NCI-H1105 (cell line): ENCODE measurements at places on chromosomes 4 and X.

GRCh38 chr4:66178906-66179305 lies 508.6 kb upstream of the EPHA5 start:
- no peak for DNase-seq

DNA sequence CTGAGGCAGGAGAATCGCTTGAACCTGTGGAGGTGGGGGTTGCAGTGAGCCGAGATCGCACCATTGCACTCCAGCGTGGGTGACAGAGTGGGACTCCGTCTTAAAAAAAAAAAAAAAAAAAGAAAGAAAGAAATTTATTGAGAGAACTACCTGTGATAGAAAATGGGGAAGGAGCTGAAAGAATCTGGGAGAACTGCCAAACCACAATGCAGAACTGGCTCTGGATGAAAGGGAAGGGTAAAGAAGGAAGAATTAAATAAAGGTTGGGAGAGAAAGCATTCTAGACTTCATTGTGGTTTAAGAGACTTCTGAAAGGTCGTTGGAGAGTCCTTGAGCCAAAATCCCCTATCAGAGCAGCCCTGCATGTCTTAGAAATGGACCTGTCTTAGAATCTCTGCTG lies 567.9 kb upstream of the HTR2C start:
- DNase-seq, result no peak

DNA sequence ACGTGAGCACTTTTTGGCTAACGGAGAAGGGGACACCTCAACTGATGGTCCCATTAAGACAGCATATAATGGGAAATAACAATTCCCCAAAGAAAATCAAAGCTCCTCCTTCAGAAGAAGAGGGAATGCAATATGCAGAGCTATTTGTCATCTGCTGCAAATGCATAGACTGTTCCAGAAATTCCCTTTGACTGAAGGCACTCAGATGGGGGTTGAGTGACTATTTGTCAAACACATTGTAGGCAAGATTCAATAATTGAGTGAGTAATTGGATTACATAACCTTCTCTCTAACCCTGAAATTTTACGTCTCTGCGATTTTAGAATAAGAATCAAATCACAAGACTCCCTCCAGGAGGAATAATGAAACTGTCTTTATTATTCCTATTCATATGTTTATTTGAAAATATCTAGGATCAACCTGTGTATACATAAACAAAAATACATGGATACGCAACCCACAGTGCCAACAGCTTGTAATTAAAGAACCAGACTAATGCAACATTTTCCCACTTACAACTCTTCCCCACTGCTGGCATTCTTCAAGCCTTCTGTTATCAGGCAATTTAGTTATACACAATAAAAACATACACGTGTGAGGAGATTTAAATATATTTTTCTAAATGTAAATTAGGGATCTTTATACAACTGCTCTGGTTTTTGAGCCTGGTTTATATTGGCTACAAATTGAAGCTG lies 256.6 kb downstream of the GBA3 start:
- no peak for DNase-seq

GRCh38 chr4:10321931-10322330 lies 135.3 kb downstream of the ZNF518B start:
- no peak for DNase-seq

DNA sequence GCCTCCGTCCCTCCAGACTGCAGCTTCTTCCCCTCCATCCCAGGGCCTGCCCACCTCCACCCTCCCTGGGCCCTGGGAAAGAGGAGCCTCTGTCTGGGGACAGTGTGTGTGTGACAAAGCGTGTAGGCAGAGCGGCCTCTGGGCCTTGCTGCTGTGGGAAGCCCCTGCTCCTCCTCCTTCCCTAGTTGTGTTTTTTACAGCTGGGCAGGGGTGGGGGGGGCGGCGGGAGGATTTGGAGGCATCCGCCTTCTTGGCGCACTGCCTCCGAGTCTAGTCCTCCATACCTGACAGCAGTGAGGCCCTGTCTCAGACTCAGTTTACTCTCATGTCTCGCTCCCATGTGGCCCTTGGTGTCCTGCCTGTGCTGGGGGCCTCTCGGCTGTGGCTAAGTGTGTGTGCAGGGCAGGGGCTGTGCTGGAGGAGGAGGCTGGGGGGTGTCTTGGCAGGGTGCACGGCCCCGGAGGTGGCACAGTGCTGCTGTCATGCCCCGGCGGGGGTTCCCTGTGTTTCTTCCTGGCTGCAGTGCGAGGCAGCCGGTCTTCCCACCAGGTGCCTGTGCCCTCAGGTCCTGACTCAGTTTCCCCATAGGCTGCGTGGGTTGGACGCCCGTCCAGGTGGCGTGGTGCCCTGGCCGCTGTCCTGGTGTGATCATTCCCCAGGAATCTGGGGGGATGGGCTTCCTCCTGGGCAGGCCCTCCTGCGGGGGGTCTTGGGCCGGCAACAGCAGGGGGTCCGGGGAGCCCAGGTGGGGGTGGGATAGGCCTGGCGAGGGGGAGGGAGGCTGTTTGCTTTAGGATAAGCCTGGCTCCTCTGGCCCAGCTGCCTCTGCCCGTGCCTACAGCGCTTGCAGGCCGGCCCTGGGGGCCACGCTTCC lies 7.0 kb downstream of the FGFRL1 start:
- no peak for DNase-seq

- DNase-seq, result no peak
Observed at GRCh38 chr4:849478-850175, 23.7 kb upstream of the CPLX1 start.

DNA sequence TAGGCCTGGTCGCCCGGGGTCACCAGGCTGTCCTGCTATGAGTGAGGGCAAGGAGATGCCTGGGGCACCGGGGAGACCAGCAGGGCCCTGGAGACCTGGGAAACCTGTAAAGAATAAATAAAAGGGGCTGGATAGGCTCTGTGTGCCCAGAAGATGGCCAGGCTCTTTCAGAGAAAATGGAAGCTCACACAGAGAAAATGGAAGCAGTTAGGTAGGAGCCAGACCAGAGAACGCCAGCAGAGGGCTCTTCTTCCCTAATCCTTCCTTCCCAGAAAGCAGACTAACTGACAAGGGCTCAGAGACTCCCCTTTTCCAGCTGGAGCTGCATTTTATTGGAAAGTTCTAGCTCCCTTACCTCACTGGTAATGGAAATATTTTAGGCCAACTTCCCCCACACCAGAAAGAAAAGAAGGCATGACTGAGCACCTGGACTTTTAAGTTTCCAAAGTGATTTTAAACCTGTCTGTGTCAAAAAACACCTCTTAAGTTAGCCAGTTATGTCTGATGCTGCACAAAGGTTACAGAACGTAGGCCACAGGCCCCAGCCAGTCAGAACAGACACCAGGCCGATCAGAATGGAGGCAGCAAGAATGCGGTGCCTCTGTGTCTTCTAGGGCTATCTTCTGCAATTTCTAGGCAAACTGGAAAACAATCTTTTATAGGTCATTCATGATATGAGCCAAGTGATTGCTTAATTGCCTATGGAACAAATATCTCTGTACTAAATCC lies 74.0 kb downstream of the ATG4A start:
- no peak for DNase-seq

GRCh38 chr4:74125029-74125428 lies 26.0 kb upstream of the CXCL2 start:
- no peak for DNase-seq
